ENCODE measurements at places on chromosomes 12 and 14. TPM values are rescaled to one million over a fixed set of nuclear protein-coding genes. Genes with fewer than 3 reads are reported as not detected.

The PLEKHG7 gene
- not detected for total RNA-seq

DNA sequence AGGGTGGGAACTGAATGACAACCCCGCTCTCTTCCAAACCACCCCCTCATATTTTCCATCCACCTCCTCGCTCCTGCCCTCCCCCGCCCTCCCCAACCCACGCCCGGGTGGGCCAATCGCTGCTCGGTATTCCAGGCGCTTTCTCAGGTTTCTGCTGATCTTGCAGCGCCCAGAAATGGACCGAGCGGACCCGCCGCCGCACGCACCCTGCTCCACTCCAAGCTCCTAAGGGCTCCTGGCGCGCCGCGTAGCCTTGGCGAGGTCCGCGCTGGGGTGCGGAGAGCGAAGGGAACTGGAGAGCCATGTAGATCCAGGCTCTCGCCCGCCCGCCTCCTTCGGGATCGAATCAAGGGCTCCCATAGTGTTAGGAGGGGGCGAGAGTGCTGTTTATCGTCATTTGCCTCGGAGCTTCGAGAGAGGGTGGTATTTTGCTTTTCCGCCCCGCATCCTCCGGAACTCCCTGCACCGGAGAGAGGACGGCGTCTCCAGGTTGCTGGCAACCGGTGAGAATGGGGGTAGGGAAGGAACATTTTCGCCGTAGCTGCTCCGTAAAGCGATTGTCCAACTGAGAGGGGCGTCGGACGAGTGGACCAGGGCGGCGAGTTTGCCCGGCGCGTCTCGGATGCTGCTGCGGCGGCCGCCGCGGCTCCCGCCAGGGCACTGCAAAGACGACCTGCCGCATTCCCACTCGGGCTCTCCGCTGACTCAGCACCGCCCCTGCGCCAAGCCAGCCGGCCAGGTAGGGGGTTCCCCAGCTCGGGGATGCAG lies at the start of gene KCNA1:
Gene KCNA1, plus strand, starts transcription at position 172 of the 768 bp plus-strand sequence. CDS start 1,474 bp downstream, outside the sequence.
- no peak for DNase-seq
- H3K27me3 ChIP-seq = peaks cover 40% of the 10 kb centered on the region
- H3K27ac ChIP-seq = no peak within 1 kb of the TSS
- no peaks in the 10 kb centered on the region for H3K36me3 ChIP-seq
- peaks cover 8% of the 10 kb centered on the region for H3K4me1 ChIP-seq

DNA sequence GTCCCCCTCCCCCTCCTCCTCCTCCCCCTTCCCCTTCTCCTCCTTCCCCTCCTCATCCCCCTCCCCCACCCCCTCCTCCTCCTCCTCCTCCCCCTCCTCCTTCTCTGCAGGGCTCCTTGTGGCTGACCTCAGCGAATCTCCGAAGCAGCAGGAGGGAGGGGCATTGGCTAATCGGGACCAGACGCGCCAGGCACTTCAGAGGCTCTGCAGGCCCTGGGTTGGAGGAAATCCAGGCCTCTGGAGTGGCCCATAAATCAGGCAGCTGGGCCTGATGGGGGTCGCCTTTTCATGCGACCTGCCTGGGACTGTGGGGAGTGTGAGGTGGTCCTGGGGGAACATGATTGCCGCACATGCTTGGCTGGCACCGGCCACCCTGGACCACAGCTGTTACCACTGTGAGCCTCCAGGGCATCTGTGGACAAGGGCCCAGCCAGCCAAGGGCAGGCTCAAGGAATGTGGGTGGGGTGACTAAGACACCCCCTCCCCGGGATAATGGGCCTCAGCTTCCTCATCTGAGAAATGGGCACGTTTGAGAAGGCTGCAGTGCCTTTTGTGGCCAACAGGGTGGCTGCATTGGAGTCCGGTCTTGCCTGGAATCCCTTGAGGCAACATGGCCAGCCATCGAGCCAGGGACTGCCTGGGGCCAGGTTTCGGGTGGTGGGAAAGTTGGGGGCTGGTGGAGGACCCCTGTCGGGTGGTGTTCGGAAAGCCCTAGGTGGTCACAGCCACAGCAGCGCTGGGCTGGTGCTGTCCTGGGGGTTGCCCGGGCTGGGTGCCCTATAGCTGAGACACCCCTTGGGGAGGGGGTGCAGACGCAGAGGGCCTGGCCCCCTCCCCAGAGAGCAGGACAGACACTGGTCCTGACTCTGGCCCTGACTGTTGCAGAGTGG lies 12.0 kb downstream of the KIF26A start:
- no peaks in the 10 kb centered on the region for H3K36me3 ChIP-seq
- H3K27me3 ChIP-seq = no peaks in the 10 kb centered on the region
- no peak for DNase-seq
- H3K27ac ChIP-seq = no peak overlapping the region

The DAO gene
- total RNA-seq = not detected

- no peak overlapping the region for H3K4me3 ChIP-seq
- H3K27me3 ChIP-seq = no peaks in the 10 kb centered on the region
- DNase-seq = no peak
- peaks cover 16% of the 10 kb centered on the region for H3K4me1 ChIP-seq
Observed at GRCh38 chr14:50110323-50111037, 5.9 kb downstream of the VCPKMT start.

GRCh38 chr12:638953-639557 lies 24.2 kb downstream of the NINJ2 start:
- no peaks in the 10 kb centered on the region for H3K36me3 ChIP-seq
- H3K4me3 ChIP-seq = no peak overlapping the region
- no peak for DNase-seq
- no peaks in the 10 kb centered on the region for H3K27me3 ChIP-seq
